ENCODE measurements at places on chromosomes 2 and 18.

DNA sequence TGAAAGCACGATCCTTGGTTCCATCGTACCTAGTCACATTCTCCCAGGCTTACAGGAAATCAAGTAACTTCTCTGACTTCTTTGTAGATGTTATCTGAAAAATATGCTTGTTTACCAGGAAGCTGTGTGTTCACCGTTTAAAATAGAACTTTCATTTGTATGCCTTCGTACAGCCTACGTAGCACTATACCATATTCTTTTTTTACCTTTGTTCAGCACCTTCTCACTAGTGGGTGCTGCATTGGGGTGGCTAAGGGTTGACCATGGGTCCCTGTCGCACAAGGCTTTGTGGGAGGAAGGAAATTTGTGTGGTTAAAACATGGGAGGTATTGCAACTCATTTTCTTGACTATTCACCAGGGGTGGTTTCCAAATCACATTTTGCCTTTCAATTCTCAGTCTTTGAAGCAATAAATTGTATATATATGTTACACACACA is 16.6 kb downstream of the MALT1 start:
- no peak for DNase-seq

- no peak for DNase-seq
These were observed 44.8 kb downstream of the CAB39 start for GRCh38 chr2:230757476-230757875.

- no peak for DNase-seq
These were observed 7.3 kb downstream of the KIF1A start for GRCh38 chr2:240812721-240813120.

- DNase-seq: no peak
These were observed 20.0 kb upstream of the MTCL1 start for GRCh38 chr18:8685141-8685913.

DNA sequence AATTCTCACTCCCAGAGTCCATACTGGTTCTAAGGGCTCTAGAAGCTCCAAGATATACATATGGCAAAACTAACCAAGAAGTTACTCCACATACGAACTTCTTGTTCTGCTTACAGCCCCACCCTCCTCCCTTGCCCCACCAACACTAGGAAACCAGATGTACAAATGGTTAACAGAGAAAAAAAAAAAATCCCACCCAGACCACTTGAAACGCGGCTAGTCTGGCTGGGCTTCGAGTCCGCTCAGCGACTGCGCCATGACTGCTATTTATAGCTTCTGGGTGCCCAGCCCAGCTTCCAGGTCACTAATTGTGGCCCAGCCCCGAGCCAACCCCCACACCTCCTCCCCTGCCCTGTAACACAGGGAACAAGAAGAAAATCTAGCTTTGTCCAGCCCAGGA is 47.0 kb upstream of the IHH start:
- DNase-seq: no peak

DNA sequence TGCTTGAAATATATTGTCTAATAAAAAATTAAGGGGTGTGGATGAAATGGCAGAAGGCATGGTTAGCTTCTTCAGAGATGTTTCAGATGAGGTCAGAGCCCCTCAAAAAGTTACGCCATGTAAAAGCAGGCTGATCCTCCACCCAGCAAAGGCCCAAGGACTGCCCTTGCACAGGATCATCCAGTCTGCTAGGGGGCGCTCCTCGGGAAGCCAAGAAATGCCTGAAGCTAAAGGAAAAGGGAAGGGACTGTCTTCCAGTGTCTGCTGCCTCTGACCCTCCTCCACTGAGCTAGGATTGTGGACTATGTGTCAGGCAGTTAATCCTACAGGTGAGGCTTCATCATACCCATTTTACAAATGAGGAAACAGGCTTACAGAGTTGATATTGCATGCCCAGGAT is 33.8 kb upstream of the TEX51 start:
- DNase-seq: no peak

- no peak for DNase-seq
These were observed 605 bp downstream of the SLC9A4 start for GRCh38 chr2:102473631-102474030.

DNA sequence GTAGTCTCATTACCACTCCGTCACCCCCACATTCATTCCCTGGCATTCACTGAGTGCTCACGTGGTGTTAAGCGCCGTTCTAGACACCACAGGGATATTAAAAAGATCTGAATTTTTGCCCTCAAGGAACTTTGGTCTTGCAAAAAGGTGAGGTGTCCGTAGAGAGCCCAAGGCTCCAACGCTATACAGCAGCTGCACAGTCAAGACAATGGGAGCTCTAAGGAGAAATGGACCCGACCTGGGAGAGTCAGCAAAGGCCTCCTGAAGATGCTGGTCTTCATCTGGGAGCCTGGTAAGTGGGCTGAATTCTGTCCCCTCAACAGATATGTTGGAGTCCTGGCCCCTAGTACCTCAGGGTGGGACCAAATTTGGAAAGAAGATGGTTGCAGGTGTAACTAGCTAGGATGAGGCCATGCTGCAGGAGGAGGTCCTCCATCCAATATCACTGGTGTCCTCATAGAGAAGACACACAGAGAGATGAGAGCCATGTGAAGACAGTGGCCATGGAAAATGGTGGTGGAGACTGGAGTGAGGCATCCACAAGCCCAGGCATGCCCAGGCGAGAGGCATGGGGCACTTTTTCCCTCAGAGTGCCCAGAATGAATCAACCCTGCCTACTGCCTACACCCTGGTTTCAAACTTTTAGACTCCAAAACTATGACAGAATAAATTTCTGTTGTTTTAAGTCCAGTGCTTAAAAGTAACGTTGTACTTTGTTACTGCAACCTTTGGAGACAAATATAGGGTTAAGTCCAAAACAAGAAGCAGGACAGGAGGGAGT is 247.3 kb downstream of the TTC32 start:
- DNase-seq: no peak

- no peak for DNase-seq
These were observed 68.3 kb upstream of the RND3 start for GRCh38 chr2:150555611-150556356.
